ENCODE measurements at places on chromosomes 1 and 21. TPM values are rescaled to one million over a fixed set of nuclear protein-coding genes. Genes with fewer than 3 reads are reported as not detected.
A peak's percentile ranks its signal among the peaks of the same experiment; 100 is the strongest.

FMO3 gene
- 76.3 TPM for total RNA-seq

DNA sequence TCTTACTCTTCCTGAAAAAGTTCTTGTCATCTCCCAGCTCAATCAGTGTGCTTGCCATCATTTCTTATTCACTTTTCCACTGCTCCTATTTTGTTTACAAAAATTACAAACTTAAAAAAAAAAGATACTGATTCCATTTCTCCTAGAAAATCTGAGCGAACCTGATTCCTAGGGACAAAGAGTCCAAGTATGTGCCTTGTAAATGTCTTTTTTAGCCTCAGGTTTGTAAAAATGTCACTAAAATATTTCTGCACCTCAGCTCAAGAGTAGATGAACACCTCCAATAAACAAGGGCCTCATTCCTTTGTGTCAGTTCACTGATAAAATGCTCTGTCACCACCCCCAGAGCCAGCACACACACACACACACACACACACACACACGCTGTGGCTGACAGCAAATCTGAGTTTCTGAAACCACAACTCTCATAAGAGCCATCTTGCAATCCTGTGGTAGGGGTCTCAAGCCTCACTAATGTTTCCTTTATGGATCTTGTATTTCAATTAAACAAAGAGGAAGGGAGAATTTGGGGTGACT lies 299.2 kb downstream of the PBX1 start:
- DNase-seq: peak; percentile 50
- no peaks in the 10 kb centered on the region for H3K27me3 ChIP-seq
- H3K4me1 ChIP-seq: no peaks in the 10 kb centered on the region
- no peak overlapping the region for H3K27ac ChIP-seq
- no peaks in the 10 kb centered on the region for H3K36me3 ChIP-seq

DNA sequence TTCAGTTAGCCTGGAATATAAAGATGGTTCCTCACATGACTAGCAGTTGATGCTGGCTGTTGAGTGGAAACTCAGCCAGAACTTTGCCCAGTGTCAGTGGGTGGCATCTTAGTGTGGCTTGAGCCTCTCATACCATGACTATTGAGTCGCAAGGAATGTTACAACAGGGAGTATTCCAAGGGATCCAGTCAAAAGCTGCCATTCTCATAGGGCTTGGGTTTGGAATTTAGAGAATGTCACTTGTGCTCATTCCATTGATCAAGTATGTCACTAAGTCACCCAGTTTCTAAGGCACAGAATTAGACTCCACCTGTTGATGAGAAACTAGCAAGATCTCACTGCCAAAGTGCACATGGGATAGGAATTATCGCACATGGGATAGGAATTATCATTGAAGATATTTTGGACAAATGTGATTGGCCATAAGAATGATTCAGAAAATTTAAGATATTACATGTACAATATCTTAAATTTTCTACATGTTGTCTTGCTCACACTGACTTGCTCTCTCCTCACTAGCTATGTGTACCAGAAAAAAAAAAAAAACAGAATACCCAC lies 1290.7 kb upstream of the ADGRL2 start:
- no peak for DNase-seq
- H3K36me3 ChIP-seq: no peaks in the 10 kb centered on the region
- no peaks in the 10 kb centered on the region for H3K4me1 ChIP-seq
- no peak overlapping the region for H3K27ac ChIP-seq
- no peak overlapping the region for H3K4me3 ChIP-seq

GNAT2 gene
- under 0.01 TPM for total RNA-seq

DNA sequence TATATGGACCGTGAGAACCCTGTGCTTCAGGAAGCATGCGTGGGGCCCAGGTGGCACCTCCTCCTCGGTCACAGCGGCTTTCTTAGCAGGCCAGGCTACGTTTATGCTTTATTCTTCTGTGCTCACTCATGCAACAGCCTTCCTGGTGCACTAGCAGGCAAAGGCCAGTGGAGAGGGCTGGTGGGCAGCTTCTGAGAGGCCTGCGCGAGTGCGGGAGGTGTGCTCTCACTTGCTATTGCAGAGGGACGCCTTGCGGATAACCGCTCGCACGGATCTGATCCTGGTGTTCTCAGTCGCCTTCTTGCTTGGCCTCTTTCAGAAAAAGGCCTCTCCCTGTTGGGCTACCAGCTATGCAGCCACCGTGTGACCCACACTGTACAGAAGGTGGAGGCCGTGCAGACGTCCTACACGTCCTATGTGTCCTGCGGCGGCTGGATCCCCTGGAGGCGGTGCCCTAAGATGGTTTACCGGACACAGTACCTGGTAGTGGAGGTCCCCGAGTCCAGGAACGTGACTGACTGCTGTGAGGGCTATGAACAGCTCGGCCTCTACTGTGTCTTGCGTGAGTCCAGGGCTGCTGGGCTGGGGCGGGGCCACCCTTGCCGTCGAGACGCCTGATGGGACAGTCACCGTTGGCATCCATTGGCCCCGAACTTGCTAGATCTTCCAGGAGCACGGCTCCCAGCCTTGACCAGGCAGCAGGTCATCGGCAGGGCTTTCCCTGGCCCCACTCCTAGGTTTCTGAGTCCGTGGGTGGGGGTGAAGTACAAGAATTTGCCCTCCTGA lies 4.8 kb downstream of the UMODL1 start:
- DNase-seq: no peak
- no peak overlapping the region for H3K4me3 ChIP-seq
- H3K27ac ChIP-seq: no peak overlapping the region
- peaks cover 25% of the 10 kb centered on the region for H3K27me3 ChIP-seq
- H3K36me3 ChIP-seq: no peaks in the 10 kb centered on the region
- no peaks in the 10 kb centered on the region for H3K4me1 ChIP-seq

DNA sequence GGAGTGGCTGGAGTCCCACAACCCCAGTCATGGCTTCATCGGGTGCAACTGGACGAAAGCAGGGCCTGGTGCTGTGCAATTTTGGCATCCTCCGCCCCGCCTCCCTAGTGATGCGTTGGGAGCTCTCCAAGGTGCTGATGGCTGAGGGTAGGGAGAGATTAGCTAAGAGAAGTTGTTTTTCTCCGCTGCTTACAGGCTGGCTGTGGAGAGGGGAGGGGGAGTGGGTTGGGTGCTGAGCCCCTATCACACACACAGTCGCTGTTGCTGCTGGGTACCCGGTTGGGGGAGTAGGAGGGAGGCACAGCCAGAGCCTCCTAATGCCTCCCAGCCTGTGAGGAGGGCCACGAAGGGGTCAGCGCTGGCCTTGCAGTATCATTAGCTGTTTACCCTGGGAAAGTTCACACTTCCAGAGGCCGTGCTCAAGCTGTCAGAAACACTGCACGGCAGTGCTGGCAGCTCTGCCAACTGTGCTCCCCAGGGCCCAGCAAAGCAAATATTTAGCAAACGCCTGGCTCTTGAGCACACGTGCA lies 110.0 kb downstream of the GRIK3 start:
- H3K4me3 ChIP-seq: no peak overlapping the region
- no peak overlapping the region for H3K27ac ChIP-seq
- no peaks in the 10 kb centered on the region for H3K36me3 ChIP-seq

DNA sequence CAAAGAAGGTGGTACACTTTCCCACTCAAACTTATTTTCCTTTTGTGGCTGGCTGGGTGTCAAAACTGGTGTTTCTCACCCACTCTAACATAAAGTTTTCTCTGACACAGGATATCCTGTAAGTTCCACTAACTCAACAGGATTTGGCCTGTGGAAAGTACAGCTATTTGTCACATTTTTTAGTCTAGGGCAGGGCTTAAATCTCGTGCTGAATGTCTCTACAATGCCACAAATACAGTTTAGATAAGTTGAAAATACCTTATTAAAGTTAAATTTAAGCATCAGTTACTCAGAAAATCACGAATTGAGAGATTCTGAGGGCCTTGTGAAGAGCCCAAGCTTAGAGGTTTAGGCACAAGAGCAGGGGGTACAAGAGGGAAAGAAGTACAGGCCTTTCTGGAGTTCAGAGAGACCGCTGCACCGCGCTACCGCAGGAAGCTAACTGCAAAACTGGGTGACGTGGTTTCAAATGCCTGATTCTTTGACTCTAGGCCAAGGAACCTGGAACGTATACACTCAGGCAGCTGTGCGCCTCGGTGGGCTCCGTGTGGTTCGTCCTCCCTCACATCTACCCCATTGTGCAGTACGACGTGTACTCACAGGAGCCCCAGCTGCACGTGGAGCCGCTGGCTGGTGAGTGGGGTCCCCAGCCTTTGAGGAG lies 23.4 kb upstream of the PWP2 start:
- no peaks in the 10 kb centered on the region for H3K27me3 ChIP-seq
- peaks cover 27% of the 10 kb centered on the region for H3K36me3 ChIP-seq
- no peak overlapping the region for H3K4me3 ChIP-seq
- H3K4me1 ChIP-seq: peaks cover 3% of the 10 kb centered on the region
- DNase-seq: no peak

GRCh38 chr21:46093668-46094400 lies 4.1 kb upstream of the COL6A2 start:
- H3K36me3 ChIP-seq: peaks cover 2% of the 10 kb centered on the region
- no peaks in the 10 kb centered on the region for H3K27me3 ChIP-seq
- H3K4me3 ChIP-seq: no peak overlapping the region
- no peak for DNase-seq

GRCh38 chr1:50851466-50851865 lies 108.6 kb downstream of the FAF1 start:
- H3K4me1 ChIP-seq: no peaks in the 10 kb centered on the region
- DNase-seq: no peak
- H3K27me3 ChIP-seq: no peaks in the 10 kb centered on the region
- H3K36me3 ChIP-seq: no peaks in the 10 kb centered on the region
- no peak overlapping the region for H3K4me3 ChIP-seq
- H3K27ac ChIP-seq: no peak overlapping the region
